ENCODE measurements at places on chromosomes 5 and 9.
A peak's percentile ranks its signal among the peaks of the same experiment; 100 is the strongest.

- no peak for DNase-seq
Measured at GRCh38 chr9:70466976-70467561, 52.6 kb upstream of the KLF9 start.

- DNase-seq, result no peak
Measured at GRCh38 chr9:77375956-77376532, 198.7 kb downstream of the VPS13A start.

DNA sequence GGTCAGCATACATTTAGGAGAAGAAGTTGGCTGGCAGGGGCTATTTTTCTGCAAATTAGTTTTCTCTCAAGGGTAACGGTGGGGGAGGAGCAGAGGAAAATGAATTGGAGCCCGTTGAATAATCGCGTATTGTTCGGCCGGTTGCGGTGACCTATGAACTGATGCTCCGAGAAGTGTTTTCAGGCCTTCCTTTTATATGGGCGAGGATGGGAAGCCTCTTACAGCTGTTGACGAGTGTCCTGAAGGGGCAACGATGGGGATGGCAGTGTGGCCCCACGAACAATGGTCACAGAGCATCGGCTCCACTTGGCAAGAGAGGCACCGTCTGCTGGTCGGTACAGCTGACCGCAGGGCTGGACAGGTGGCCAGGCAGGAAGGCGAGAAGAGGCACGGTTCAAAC is 400.7 kb downstream of the ZSWIM6 start:
- no peak for DNase-seq

DNA sequence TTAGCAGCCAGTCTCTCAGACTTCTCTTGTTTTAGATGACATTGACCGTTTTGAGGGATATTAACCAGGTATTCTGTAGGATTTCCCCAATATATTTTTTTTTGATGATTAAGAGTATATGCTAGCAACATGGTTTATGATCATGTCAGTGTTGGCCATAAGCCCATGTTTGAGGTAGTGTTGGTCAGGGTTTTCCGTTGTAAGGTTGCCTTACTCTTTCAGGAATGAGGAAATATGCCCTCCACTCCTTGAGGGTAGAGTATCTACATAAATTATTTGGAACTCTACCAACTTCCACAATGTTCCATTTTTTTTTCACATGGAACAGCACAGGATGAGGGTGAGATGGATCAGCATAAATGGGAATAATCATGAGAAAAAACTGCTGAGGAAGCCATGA is 188.4 kb upstream of the PRDM9 start:
- DNase-seq, result no peak

DNA sequence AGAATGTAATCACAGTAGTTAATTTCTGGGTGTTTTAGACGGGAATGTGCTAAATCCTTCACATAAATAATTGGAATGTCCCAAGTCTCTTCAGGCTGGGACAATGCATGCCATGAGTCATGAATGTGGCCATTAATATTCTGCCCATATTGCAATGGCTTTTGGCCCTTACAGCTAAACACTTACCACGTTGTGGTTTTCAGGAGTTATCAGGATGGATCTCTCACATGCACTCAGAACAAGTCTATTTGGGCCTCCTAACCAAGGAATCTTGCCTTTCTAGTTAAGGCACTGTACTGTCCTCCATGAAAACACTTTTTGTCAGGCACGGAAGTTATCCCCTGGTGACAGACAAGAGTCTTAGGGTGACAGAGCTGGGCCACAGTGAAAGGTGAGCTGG is 32.7 kb downstream of the PKD2L2 start:
- no peak for DNase-seq

- no peak for DNase-seq
Measured at GRCh38 chr5:57993866-57994265, 466.0 kb downstream of the PLK2 start.

DNA sequence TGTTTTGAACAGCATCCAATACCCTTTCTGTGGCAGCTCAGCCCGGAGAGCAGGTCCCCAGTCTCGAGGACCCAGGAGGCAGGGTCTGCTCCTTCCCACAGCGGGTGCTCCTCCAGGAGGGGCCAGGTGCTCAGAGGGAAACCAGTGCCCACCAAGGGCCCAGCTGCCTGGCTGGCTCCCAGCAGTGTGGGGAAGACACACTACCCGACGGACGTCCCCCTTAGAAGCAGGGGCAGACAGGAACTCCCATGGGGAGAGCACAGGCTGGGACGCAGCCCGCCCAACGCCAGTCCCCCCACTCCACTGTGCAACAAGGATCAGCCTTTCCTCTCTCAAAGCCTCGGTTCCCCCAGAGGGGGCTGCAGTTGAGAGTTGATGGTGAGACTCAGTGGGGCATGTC is 57.6 kb downstream of the ADAMTS2 start:
- DNase-seq, result no peak

DNA sequence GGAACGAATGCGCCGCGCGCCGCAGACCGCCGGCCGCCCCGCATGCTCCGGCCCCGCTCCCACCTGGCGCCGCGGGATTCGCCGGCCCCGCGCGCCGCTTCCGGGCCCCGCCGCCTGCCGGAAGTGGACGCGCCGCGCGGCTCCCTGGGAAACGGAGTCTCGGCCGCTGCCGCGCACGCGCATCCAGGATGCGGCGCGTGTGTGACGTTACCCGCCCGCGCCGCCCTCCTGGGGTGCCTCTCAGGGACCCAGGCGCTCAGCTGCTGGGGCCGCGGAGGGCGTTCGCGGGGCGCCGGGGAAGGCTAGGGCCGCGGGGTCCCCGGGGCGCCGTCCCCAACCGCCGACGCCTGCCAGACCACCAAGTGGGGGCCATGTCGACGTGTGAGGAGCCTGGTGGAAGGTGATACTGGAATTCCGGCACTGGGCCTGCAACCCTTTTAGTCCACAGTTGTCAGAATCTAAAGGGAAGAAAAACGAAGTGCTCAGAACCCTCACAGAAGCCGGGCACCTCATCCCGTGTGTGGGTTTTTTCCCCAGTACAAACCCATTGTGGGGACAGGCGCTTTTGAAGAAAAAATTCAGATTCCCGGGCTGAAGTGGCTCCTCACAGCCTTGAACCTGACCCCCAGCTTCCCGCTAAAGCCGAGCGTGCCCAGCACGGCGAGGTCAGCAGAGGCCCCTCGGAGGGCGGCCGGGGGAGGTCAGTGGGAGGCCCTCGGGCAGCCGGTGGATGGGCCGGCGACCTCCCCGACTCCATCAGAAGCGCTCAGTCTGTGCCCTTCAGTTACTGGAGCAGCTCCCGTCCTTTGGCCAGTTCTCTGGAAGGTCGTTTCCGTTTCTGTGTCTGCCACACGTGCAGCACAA is at the start of gene CLPTM1L:
CLPTM1L (minus strand) TSS at position 125 of the 864 bp plus-strand sequence. CDS start 258 bp downstream, outside the sequence.
- DNase-seq, result peak; percentile 13

DNA sequence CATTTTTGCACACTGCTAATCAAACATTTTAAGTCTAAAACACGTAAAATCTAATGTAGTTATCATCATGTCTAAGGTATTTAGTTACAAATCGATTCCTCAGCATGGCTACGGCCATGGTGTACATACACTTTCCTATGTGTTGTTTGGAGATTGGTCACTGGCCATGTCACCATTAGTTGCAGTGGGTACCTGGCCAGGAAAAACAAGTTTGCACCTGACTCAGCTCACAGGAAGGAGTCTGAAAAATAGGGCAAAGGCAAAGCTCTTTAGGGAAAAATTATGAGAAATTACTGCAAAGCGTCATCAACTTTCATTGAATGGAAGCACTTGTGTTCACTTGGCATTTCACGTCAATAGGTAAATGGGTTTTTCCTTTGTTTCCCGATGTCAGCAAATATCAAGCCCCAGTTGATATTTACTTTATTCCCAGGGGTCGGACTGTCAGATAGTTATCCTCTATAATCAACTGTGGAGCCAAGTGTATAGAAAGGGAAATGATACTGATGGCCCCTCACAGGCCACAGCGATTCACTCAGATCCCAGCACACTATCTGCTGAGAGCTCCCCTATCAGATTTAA is 626.0 kb upstream of the ADAMTS16 start:
- no peak for DNase-seq

DNA sequence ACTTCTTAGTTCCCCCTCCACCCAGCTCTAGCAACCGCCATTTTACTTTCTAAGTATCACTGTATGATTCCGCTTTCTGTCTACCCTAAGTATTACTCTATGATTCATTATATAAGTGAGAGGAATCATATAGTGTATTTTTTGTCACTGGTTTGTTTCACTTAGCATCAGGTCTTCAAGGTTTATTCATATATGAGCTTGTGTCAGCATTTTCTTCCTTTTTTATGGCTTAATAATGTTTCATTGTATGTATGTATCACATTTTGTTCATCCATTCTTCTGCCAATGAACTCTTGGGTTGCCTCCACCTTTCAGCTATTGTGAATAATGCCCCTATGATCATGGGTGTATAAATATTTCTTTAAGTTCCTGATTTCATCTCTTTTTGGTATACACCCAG is 222.8 kb downstream of the SNCAIP start:
- DNase-seq, result no peak

GRCh38 chr9:89872913-89873707 is 268.3 kb downstream of the GADD45G start:
- no peak for DNase-seq

DNA sequence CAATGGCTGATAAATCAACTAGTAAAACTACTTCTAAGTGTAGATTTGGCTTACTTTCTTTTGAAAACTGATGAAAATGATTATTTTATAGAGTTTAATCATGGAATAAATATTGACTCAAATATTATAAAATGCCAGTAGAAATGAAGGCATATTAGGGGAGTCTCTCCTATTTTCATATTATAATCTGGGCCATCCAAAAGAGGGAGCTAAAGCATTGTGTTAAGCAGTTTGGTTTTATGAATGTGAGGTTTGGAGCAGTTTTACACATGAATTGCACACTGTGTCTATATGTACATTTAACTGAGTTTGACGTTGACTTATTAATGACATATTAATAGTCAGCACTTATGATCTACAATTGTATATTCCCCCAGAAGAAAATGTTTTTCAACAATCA is 17.4 kb downstream of the CDH9 start:
- DNase-seq, result no peak

- DNase-seq, result no peak
Measured at GRCh38 chr9:21252721-21253547, 13.1 kb upstream of the IFNA14 start.

GRCh38 chr5:116557669-116558271 is 16.9 kb downstream of the SEMA6A start:
- no peak for DNase-seq

GRCh38 chr9:27471366-27471765 is 52.7 kb upstream of the IFNK start:
- no peak for DNase-seq
